ENCODE measurements at places on chromosomes 4 and X.
A peak's percentile ranks its signal among the peaks of the same experiment; 100 is the strongest.

- no peak for DNase-seq
Observed at GRCh38 chr4:121306931-121307330, 73.9 kb downstream of the QRFPR start.

DNA sequence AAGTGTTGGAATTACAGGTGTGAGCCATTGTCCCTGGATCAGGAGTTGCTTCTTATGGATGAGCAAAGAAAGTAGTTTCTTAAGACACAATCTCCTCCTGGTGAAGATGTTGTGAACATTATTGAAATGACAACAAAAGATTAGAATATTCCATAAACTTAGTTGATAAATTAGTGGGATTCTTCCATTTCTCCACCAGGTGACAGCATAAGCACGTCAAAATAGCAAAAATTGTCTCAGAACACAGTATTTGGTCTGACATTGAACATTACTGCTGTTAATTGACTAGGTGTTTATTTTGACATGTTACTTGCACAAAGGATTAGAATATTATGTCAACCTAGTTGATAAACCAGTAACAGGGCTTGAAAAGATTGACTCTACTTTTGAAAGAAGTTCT, 21.6 kb downstream of the CLDN34 start:
- DNase-seq = no peak

- DNase-seq = no peak
Observed at GRCh38 chr4:44965435-44966095, 239.2 kb upstream of the GNPDA2 start.

DNA sequence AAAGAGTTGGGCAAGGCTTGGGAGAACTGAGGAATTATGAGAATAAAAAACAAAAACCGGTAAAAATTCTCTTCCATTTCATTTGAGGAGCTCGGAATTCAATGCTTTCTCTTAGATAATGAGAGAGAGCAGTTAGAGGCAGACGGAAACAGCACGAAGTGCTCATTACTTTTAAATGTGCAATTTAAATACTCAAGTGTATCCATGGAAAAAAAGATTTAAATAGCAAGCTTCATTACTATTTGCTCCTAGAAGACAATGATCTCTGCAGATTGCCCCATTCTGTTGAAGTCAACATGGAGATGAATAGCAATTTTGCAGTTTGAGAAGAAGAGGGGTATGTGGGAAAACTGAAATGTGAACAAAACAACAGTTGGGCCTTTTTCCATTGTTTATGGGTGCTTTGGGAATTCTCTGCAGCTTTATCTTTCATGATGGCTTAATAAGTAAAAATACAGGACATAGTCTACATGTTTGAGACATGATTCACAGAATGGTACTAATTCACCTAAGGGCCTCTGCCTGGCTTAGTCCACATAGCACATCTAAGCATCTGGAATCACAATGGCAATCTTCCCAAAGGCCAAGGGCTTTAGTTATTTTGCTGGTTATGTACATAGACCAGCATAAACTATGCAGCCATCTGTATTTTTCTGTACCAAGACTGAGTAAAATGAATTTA, 512.7 kb upstream of the FAT1 start:
- DNase-seq = no peak

DNA sequence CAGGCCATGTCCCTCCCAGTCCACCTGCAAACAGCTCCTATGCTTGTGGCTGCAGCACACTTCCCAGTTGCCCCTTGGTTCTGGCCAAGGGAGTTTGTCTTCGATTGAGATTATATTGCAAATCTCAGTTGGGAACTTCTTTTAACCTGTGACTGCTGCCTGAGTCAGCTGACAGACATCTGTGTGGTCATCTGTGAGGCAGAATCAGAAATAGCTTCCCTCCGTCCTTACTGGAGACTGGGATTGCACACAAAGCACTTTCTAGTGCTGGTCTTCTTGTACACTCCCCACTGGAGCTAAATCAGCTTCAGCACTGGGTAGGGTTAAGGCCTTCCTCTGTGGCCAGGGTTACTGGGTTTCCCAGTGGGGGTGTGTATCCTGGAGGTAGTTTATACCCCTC, 34.3 kb downstream of the ZNF330 start:
- no peak for DNase-seq

DNA sequence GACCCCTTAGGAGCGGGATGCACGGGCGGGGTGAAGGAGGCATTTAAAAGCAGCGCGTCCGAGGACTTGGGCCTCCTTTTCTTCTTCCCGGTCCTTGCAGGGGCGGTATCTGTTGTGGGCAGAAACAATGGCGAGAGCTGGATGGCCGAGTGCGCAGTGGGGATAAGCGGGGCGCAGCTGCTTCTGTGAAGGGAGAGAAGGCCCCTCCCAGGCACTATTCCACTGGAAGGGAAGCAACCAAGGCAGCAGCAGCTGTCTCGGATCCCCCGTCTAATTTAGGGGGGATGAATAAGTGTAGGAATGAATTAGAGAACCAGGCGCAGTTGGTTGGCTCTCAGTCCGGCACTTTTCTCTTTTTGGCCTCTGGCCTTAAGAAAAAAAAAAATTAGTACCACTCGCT, 995 bp downstream of the SMARCA5 start:
- peak; percentile 10 for DNase-seq

DNA sequence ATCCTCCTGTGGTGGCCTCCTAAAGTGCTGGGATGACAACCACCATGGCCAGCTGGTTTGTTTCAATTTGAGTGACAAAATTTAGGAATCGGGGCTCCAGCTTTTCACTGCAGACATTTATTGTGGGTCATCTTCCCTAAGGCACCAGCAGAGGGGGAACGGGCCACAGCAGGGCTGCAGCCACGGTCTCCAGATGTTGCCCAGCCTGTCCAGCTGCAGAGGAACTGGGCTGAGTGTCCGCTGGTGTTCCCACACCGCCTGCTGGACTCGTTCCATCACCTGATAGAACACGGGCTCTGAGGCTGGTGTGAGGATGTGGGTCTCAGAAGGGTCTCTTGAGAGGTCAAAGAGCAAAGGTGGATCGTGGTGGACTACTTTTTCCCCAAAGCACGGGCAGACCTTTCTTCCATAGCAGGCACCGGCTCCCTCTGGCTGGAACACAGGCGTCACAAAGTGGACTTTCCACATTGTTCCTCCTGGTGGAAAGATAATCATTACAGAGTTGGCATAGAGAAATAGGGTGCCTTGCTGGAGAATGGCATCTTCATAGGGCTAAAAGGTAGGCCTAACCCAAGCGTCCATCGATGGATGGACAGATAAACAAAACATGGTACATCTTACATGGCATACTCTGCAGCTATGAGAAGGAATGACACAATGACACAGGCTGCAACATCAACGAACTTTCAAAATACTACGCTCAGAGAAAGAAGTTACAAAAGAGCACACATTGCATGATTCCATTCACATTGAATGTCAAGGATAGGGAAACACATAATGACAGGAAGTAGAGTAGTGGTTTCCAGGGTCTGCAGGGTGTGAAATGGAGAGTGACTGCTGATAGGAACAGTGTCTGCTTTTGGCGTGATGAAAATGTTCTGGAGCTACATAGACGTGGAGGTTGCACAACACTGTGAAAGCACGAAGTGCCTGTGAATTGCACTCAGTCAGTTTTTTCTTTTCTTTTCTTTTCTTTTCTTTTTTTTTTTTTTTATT, 5.9 kb upstream of the ARSD start:
- no peak for DNase-seq

GRCh38 chr4:86549163-86549788, 44.8 kb upstream of the PTPN13 start:
- no peak for DNase-seq

DNA sequence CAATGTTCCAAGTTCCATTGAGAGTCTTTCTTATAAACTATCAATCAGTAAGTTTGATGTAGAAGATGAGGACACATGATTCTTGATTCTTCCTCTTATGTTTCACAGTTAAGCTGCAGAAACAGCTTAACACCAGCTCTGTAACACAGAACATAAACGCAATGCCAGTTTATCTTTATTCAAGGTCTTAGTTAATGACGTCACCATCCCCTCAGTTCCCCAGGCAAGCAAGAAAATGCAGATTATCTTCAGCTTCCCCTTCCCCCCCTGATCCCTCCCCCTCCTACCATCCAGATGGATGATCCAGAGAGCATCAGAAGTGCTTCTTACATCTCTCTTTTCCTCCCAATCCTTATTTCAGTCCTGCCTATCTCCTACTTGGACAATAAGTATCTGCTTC, 4.4 kb upstream of the SH3RF1 start:
- DNase-seq = no peak

DNA sequence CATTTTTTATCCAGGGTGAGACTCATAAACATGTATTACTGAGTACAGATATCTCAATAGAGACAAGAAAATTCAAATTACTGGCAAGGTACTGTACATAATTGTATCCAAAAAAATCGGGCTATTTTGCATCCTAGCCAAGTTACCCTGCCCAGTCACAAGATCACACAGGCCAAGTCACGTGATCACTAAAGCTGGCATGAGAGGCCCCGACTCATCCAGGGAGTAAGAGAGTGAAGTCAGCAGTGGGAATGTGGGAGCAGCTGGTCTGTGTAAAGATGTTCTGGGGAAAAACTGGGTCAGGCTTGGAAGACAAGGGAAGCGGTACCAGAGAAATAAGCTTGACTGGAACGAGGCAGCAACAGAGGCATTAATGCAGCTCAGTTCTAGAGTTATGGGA, 119.3 kb upstream of the STS start:
- no peak for DNase-seq

- no peak for DNase-seq
Observed at GRCh38 chr4:103201724-103202123, 3.6 kb upstream of the CENPE start.

- DNase-seq = no peak
Observed at GRCh38 chr4:46933686-46934085, 24.6 kb upstream of the COX7B2 start.

GRCh38 chr4:168321006-168321405, 2.5 kb upstream of the DDX60 start:
- no peak for DNase-seq

GRCh38 chrX:48683411-48683982, at the start of gene WAS:
TSS of gene WAS (plus strand) at chrX:48683799. CDS start at chrX:48683854, 55 bp downstream.
- DNase-seq = no peak
